ENCODE measurements at places on chromosomes 3 and 15.
A peak's percentile ranks its signal among the peaks of the same experiment; 100 is the strongest.

GRCh38 chr3:172704001-172704400, 6.9 kb downstream of the NCEH1 start:
- DNase-seq = no peak

GRCh38 chr3:30826531-30826942, 67.9 kb downstream of the GADL1 start:
- no peak for DNase-seq

- no peak for DNase-seq
Observed at GRCh38 chr3:5499404-5499803, 311.9 kb downstream of the EDEM1 start.

- DNase-seq = peak; percentile 41
Observed at GRCh38 chr3:56923526-56924224, 121.9 kb upstream of the ARHGEF3 start.

GRCh38 chr3:178743297-178743696, 207.1 kb downstream of the KCNMB2 start:
- DNase-seq = no peak
